CD4-positive, alpha-beta memory T cell (primary cell): ENCODE measurements at places on chromosomes 12 and 14.

DNA sequence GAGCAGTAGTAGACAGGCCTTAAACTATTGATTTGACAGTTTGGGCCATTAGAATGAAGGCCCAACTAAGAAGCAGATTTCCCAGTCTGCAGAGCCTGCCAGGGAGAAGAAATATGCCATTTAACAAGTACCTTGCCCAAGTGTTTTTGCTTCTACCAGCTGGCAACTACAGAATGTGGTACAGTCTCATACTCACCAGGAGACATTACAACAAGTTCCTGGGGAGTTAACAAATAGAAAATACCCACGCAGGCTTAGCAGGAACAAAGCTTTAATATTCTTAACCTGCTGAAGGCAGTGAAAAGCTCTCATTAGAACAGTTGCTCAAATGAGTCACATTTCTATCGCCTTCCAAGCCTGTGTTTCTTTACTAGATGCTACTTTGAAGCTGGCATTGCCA, 241.0 kb downstream of the TMEM117 start:
- no peak for DNase-seq

DNA sequence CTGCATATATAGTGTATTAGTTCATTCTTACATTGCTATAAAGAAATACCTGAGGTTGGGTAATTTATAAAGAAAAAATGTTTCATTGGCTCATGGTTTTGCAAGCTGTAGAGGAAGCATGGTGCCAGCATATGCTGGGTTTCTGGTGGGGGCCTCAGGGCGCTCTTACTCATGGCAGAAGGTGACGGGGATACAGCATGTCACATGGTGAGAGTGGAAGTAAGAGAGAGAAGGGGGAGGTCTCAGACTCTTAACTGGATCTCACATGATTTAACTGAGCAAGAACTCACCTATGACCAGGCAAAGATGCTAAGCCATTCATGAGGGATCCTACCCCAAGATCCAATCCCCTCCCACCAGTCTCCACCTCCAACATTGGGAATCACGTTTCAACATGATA, 15.9 kb upstream of the PAWR start:
- DNase-seq: no peak

- no peak for DNase-seq
Observed at GRCh38 chr12:53990311-53991076, 5.5 kb downstream of the HOXC10 start.

GRCh38 chr12:48586361-48586760, 16.5 kb upstream of the LALBA start:
- DNase-seq: no peak

DNA sequence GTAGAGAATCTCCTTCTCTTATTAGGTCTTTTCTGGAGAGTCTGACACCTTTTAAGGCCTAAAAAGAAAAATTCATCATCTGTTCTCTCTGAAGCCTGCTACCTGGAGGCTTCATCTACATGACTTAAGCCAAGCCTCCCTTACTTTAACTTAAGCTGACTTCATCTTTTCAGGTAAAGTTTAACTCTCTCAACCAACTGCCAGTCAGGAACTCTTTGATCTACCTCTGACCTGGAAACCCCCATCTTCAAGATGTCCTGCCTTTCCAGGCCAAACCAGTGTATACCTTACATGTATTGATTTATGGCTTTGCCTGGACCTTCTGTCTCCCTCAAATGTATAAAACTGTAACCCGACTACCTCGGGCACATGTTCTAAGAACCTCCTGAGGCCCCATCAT, 17.5 kb downstream of the GSTZ1 start:
- DNase-seq: no peak
